Thymus (tissue), 14 donors: ENCODE measurements at places on chromosomes 7 and 10.

- DNase-seq, result no peak
Observed at GRCh38 chr7:144776447-144776846, 59.4 kb downstream of the TPK1 start.

- DNase-seq, result no peak
Observed at GRCh38 chr10:646118-646524, 43.3 kb downstream of the DIP2C start.

DNA sequence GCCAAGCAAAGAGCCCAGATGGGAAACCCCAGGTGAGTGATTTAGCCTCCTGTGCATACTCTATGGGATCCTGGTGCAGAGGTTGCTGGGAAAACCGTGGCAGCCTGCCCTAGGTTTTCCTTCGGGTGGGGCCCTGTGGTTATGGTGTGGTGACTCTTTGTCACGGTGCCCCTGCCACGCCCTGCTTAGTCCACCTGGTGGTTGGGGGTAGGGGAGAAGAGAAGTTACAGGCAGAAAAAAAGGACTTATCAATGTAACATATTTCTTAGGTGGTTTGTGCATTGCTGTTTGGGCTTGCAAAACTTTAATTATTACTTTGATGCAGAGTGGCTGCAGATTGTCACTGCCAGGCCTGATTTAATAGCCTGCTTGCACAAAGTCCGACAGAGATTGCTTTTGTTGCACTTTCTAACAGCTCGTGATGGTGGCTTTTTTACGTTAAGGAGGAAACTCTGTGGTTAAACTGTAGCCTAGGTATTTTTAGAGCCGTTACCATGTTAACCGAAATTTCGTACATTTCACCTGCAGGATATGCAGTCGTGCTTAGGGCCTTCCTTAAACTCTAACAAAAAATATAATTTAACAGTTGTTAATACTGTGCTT, 197.4 kb downstream of the RNLS start:
- DNase-seq, result peak; percentile 95

GRCh38 chr10:109126016-109126415, 797.3 kb downstream of the XPNPEP1 start:
- DNase-seq, result no peak

GRCh38 chr7:101792051-101792681, 25.3 kb upstream of the CUX1 start:
- no peak for DNase-seq
